Right cardiac atrium (tissue), 5 donors: ENCODE measurements at places on chromosomes 12 and 14. TPM values are rescaled to one million over a fixed set of nuclear protein-coding genes. Genes with fewer than 3 reads are reported as not detected.

POTEG gene
- total RNA-seq, result not detected

TAS2R10 gene
- total RNA-seq, result 0.56 TPM

PDZRN4 gene
- 0.51 TPM for total RNA-seq

BRI3BP gene
- total RNA-seq, result 6.1 TPM

CLECL1 gene
- total RNA-seq, result not detected

RASSF9 gene
- 2.5 TPM for total RNA-seq

GLI1 gene
- 2.9 TPM for total RNA-seq

CEBPE gene
- not detected for total RNA-seq

DNA sequence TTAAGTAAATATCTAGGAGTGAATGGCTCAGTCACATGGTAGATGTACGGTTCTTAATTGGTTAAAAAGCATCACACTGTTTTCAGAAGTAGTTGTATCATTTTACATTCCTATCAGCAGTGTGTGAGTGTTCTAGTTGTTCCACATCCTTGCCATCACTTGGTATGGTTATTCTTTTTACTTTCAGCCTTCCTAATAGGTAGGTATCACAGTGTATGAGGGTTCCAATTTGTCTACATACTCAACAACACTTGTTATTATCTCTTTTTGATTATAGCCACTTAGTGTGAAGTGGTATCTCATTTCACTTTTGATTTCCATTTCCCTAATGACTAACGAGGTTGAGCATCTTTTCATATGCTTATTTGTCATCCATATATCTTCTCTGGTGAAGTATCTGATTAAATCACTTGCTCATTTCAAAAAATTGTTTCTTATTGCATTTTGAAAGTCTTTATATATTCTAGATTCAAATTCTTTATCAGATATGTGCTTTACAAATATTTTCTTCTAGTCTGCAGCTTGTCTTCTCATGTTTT lies 3.5 kb upstream of the SPRYD3 start:
- no peak for DNase-seq

DNA sequence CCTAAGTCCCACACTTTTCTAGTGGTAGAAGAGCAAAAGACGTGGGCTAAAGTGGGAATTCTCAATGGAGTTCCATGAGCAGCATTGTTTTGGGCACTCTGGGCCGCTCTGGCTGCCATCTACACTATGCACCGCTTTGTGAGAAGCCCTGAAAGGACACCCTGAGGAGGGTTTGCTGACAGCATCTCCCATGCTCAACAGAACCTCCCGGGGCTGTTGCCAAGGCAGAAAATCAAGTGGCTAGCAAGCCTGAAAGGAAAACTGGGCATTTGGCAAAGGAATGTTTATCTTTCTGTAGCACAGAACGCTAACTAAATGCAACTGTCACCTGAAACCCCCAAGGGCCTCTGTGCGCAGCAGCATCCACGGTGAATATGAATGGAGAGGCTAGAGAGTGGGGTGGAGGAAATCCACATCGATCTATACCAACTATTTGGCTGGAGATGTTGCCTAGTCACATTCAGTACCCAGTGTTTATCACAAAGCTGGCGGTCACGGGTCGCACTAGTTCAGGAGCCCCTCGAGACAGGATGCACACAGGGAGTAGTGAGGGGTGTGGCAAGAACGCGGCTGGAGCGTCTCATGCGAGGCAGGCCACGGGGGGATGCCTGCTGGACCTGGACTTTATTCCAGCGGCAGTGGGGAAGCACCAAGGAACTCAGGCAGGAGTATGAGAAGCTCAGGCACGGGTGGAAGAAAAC lies 14.2 kb downstream of the APPL2 start:
- DNase-seq, result no peak

DNA sequence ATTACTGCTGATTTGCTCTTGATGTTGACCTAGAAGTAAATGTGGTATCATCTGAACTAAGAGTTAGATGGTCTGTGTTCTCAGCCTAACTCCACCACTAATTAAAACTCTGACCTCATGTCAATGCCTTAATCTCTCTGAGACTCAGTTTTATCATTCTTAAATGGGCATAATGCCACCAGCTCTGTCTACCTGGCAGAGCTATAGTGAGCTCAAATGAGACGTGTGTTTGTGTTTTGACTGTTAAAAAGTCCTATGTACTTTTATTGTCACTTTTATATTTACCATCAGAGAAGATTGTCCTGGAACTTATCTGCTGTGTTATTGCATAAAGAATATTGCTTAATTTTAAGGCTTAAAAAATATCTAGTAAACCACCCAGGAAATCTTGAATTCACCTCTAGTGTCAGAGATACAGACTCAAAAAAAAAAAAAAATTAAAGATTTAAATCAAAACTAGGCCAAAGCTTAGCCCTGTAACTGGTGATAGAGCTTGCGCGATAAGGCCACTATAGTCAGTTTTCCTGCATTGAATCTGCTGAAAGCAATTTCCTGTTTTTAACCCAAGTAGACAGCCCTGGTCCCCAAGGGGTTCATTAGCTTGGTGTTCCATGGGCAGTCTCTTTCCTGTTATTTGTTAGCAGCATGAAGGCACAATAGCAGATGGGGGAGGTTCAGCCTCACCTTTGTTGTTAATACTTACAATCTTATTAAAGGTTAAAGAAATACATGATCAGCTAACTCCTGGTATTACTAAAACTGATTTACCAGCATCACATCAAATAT lies 261.8 kb downstream of the ATP23 start:
- DNase-seq, result no peak

DNA sequence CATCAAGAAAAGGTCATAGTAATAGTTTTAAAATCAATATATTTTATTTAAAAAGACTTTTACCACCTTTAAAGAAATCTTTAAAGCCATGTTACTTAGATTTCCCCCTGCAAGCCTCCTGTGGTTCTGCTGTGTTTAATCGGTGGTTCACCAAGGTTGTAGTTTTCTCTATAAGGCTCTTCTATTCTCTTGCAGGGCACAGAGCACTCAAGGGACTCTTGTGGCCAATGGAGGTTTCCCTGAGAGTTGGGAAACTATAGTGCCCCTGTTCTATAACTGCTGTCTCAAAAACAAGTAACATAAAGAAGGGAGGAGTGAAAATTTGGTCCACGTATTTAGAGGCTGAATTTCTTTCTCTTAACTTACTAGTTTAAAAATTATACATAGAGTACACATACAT lies 25.0 kb downstream of the DACT1 start:
- no peak for DNase-seq

GRCh38 chr12:8993827-8994226 lies 4.5 kb downstream of the KLRG1 start:
- DNase-seq, result no peak

DNA sequence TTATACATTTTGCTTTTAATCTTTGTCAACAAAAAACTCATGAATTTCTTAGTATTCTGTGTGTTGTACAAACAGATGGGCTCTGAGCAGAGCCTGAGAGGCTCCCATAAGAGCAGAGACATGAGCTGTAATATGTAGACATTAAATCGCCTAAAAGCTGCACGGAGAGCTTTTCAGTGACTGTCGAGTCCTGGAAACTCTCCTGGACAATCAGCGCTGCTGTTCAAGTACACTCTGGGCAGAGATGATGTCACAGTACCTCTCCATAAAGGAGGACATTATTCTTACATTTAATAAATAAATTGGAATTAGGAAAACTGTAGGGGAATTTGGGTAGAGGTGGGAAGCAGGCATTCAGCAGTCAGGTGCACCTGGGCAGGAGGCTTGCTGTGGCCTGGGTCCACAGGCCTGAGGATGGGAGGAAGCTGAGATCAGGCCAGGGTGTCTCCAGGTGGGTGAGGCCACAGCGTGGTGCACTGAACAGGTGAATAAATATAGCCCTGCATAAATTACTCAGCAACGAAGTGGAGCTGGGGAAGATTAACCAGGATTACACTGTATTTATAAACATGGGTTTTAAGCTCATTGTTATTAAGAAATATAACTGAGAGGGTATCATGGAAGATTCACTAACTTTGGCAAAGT lies 13.3 kb upstream of the TCL1A start:
- no peak for DNase-seq

GRCh38 chr12:94186278-94187241 lies 38.2 kb downstream of the PLXNC1 start:
- DNase-seq, result peak; percentile 83

DNA sequence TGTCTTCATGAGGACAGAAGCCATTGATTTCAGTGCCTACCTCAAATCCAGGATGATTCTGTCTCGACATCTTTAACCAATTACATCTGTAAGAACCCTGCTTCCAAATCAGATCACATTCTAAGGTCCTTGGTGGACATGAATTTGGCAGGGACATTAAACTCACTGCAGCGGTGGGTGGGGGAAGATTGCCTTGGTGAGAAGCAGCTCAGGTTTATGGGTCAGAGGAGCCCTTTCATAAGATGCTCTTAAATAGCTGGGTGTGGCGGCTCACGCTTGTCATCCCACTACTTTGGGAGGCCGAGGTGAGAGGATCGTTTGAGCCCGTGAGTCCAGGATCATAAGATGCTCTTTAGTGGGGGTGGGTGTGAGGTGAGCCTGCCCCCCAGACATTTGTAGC lies 42.9 kb downstream of the ELK3 start:
- no peak for DNase-seq

DNA sequence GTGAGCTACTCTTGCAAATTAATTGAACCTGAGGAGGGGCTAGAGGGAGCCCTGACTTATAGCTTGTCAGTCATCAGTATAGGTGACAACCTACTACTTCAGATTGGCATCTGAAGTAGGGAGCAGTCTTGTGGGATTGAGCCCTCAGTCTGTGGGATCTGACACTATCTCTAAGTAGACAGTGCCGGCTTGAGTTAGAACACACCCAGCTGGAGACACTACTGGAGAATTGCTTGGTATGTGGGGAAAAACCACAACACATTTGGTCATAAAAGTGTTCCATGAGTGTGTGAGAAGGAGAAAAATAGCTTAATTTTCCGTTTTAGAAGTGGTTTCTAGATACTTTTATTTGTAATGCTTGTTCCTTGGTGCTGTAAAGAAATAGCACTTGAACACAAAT lies 30.5 kb upstream of the DDHD1 start:
- no peak for DNase-seq

GRCh38 chr12:49568442-49569162 lies 660 bp upstream of the MCRS1 start:
- no peak for DNase-seq

GRCh38 chr12:55820679-55821078 lies 2.8 kb downstream of the ORMDL2 start:
- DNase-seq, result no peak

GRCh38 chr12:11500188-11500860 lies 105.0 kb upstream of the PRB2 start:
- DNase-seq, result peak; percentile 93

GRCh38 chr14:23389396-23389795 lies 12.6 kb downstream of the CMTM5 start:
- DNase-seq, result peak; percentile 10

- no peak for DNase-seq
Measured at GRCh38 chr14:79661752-79662151, 549.6 kb downstream of the DIO2 start.

DNA sequence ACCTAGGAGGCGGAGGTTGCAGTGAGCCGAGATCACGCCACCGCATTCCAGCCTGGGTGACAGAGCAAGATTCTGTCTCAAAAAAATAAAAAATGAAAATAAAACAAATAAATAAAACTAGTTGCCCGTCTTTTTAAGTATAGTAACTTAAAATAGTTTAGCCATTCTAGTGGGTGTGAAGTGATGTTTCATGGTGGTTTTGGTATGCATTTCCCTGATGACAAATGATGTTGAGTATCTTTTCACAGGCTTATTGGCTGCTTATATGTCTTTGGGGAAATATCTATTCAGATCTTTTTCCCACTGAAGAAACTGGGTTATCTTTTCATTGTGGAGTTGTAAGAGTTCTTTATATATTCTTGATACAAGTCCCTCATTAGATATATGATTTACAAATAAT lies 102.4 kb upstream of the METAP2 start:
- no peak for DNase-seq

- DNase-seq, result no peak
Measured at GRCh38 chr14:103562179-103562428, 353 bp downstream of the BAG5 start.

DNA sequence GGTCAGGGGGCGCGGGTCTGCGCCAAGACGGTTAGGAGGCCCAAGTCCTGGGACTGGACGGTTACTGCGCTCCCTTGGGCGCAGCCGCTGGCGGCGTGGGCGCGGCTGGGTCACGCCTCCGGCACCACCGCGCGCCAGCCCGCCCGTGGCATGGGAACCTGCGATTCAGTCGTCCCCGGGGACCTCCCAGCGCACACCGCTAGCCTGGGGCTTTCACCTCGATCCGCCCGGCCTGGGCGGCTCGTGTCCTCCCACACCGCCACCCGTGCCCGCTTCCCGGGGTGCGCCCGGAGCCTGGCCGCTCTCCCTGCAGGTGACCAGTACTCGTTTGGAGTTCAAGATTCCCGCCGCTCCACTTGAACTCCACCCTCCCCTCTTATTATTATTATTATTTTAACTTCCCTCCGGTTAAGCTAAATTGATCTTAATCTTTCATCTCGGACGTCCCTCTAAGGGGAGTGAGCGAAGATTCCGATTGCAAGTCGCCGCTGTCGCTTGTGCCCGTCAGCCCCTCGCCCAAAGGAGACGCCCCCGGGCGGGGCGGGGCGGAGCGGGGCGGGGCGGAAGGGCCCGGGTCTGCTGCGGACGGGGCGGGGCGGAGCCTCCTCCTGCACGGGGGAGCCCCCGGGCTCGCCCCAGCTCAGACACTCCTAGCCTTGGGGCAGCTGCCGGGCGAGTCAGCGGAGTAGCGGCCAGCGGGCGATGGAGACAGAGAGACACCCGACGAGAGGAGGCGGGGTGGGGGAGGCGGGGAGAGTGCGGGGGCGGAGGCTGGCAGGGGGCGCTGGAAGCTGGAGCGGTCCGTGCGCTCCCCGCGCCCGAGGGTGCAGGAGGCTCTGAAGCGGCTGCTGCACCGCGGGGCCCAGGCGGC lies at the start of gene KCNMB4:
KCNMB4 (plus strand) TSS at position 643 of the 871 bp plus-strand sequence. CDS start 445 bp downstream, outside the sequence.
- peak; percentile 90 for DNase-seq

- no peak for DNase-seq
Measured at GRCh38 chr14:29007990-29008389, 241.4 kb downstream of the FOXG1 start.

- no peak for DNase-seq
Measured at GRCh38 chr14:42110167-42110566, 503.5 kb downstream of the LRFN5 start.

- DNase-seq, result no peak
Measured at GRCh38 chr12:116803013-116803736, 65.1 kb downstream of the RNFT2 start.

GRCh38 chr14:60064491-60065072 lies 27.1 kb upstream of the PCNX4 start:
- no peak for DNase-seq

DNA sequence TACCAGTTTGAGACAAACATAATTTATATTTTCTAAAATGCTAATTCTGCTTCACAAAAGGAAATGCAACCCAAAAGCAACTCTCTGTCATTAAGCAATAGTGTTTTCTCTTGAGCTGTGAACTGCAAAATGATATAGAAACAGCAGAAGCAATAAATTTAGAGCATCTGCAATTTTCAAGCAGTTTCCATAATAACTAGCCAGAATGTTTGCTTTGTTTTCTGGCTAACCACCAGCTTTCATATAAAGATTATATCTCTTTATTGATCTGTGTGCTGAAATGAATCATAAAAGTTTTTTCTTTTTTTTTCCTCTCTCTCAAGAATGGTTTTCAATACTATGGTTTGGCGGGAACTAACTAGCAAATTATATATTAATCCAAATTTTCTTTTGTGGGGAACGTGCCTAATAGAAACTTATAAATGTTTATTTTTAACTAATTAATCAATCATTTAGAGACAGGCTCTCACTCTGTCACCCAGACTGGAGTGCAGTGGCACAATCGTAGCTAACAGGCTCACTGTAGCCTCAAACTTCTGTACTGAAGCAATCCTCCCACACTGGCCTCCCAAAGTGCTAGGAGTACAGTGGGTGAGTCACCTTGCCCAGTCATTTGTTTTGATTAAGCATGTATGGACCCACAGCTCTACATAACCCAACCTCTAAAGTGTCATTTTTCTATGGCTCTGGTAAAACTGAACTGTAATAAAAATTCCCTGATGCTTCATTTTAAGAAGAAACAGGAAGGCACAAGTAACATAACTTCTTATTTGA lies 830.1 kb upstream of the MGAT4C start:
- no peak for DNase-seq
